ENCODE measurements at places on chromosomes 1 and 21. TPM values are rescaled to one million over a fixed set of nuclear protein-coding genes. Genes with fewer than 3 reads are reported as not detected.

IVL gene
- total RNA-seq, result 60.1 TPM

CD52 gene
- total RNA-seq, result not detected

MARK1 gene
- 6.0 TPM for total RNA-seq

CSF1 gene
- total RNA-seq, result 4.9 TPM

RGS8 gene
- total RNA-seq, result not detected

OR2G2 gene
- total RNA-seq, result not detected

ZNF683 gene
- total RNA-seq, result not detected

PRDM16 gene
- total RNA-seq, result 2.0 TPM

RGS13 gene
- not detected for total RNA-seq

FCRL1 gene
- total RNA-seq, result not detected

C1orf185 gene
- not detected for total RNA-seq

REN gene
- not detected for total RNA-seq

PLEKHN1 gene
- 13.5 TPM for total RNA-seq

ALPL gene
- total RNA-seq, result not detected

FCER1G gene
- 0.42 TPM for total RNA-seq

SPRR5 gene
- 0.71 TPM for total RNA-seq

ANGPTL3 gene
- total RNA-seq, result not detected

HSPB7 gene
- total RNA-seq, result not detected

KIF21B gene
- total RNA-seq, result 0.56 TPM

CYP4Z1 gene
- total RNA-seq, result not detected

OR2L8 gene
- not detected for total RNA-seq

HPDL gene
- 8.5 TPM for total RNA-seq

IL23R gene
- total RNA-seq, result not detected

RGS16 gene
- total RNA-seq, result 0.74 TPM

TMEM125 gene
- 11.8 TPM for total RNA-seq
